ENCODE measurements at places on chromosomes 4 and X.

DNA sequence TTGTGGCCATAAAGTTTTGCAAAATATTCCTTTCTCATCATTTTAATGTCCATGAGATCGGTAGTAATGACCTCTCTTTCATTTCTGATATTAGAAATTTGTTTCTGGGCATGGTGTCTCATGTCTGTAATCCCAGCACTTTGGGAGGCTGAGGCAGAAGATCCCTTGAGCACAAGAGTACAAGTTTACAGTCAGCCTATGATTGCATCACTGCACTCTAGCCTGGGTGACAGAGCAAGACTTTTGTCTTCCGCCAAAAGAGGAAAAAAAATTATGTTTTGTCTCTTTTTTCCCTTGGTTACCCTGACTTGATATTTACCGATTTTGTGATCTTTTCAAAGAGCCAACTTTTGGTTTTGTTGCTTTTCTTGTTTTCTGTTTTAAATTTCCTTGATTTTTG, 10.8 kb upstream of the NKAP start:
- no peak for DNase-seq

GRCh38 chr4:147104768-147105167, 159.1 kb upstream of the TTC29 start:
- DNase-seq: no peak

- no peak for DNase-seq
Measured at GRCh38 chr4:143986180-143986579, 33.0 kb downstream of the GYPB start.

DNA sequence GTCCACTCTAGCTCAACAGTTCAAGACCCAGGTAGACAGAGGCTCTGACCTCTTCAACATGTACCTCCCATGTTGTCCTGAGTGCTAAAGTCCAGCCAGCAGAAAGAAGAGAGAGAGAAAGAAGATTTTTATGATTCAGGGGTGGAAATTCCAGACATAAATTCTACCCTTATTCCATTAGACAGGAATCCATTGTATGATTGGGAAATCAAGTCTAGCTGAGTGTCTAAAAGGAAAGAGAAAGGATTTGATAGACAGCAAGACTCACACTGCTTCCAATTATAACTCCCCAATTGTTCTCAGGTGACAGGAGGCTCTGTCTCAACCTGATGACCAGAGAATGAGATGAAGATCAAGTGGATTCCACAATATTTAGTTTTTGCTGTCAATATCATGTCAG, 27.9 kb upstream of the PGM2 start:
- no peak for DNase-seq

- peak; percentile 47 for DNase-seq
Measured at GRCh38 chrX:46574774-46575381, 1.3 kb downstream of the CHST7 start.

- DNase-seq: no peak
Measured at GRCh38 chrX:13220916-13221315, 98.9 kb downstream of the ATXN3L start.
